ENCODE measurements at places on chromosomes 5 and 9.
A peak's percentile ranks its signal among the peaks of the same experiment; 100 is the strongest.

DNA sequence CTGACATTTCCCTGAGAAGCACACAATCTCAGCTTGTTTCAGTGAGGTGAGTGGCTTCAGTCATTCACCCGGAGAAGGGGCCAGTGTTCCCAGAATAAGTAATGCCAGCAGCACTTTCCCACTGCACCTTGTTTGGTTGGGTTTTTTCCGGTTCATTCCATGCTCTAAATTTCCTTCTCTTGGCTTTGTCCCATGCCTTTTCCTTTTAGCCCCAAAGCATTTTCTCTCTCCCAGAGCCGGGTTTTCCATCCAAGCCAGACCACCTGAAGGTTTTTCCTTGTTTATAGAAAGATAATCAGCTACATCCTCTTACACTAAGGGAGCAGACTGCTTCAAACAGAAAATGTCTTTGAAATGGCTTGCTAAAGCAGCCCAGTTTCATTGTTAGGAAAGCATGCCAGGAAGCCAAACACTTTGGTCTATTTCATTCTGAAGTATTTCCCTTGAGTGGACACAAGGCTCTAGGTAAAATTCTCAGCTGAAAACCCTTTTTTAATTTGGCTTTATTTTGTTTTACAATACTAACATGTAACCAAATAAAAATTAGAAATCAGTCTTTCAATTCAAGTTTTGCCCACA is 501.6 kb downstream of the DTWD2 start:
- no peak for DNase-seq

DNA sequence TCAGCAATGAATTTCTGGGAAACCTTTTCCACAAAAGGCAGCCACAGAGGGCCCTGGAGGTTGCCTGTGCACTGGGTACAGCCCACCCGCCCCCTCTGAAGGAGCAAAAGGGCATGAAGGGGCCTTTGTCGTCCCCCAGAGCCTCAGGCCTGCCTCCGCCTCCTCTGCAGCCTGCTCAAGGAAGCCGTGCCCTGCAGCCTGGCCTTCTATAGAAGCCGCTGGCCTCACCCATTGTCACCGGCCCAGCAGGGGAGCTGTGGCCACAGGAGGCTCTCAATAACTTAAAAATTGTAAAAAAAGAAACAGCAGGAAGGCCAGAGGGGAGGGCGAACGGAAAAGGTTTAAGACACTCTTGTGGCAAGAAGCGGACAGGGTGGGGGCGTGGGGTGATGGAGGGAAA is 213.3 kb downstream of the IRX2 start:
- DNase-seq: no peak

DNA sequence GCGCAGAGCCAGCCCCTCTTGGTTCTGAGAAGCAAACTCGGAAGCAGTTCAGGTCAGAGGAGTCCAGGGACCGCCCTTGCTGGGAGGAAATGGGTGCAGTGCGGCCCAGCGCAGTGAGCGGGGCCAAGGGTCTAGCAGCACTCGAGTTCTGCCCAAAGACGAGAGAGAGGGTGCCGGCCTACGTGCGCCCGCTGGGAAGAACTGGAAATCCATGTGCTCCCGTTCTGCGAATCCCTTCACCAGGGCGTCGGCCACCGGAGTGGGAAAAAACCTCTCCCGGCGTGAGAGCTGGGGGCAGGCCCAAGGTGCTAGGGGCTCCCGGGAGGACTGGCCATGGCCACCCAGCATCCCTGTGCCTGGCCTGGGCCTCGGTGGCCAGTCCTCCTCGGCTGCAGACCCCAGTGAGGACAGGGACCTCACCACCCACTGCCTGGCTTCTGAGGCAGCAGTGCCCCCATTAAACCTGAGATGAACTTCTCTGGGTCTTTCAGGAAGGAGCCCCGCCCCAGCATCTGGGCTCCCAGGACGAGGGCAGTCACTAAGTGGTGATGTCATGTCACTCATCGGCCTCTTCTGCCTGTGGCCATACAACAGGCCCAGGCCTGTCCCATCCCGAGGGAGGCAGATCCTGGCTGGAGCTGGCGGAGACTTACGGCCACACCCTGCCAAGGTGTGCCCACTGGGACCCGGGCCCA is 10.6 kb downstream of the TMEM250 start:
- DNase-seq: no peak

GRCh38 chr5:175847503-175847902 is 23.9 kb upstream of the CPLX2 start:
- peak; percentile 32 for DNase-seq
